ENCODE measurements at places on chromosomes 2 and 18.

DNA sequence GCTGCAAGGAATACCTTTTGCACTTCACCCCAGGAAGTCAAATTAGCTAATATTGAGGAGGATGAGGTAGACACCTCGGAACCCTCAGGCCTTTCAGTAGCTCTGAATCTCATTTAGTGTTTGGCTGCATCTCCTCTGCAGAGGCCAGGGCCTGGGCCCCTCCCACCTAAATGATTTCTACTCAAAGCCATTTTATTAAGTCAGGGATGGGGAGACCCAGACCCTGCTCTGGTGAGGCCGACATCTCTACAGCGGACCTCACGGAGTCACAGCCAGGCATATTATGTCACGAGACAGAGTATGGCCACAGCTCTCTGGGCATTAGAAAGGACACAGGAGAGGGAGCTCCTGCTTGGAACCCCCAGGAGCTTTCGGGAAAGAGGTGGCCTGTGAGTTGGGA is 305.5 kb downstream of the ALK start:
- no peak for DNase-seq

DNA sequence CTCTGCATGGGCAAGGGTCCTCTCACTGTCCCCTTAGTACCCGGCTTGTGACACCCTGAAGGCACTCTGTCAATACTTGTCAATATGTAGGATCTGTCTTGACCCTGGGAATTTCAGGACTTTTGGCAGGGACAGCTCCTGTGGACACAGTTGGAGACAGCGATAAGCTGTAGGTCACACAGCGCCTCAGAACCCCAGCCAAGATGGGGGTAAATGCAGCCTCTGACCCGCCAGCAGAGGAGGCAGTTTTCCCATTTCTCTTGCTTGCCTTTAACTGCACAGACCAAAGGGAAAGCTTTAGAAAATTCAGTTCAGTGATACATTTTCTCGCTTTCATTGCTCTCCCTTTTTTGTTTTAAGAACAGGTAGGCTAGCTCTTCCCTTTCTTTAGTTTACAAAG is 54.8 kb upstream of the KLHL29 start:
- no peak for DNase-seq

DNA sequence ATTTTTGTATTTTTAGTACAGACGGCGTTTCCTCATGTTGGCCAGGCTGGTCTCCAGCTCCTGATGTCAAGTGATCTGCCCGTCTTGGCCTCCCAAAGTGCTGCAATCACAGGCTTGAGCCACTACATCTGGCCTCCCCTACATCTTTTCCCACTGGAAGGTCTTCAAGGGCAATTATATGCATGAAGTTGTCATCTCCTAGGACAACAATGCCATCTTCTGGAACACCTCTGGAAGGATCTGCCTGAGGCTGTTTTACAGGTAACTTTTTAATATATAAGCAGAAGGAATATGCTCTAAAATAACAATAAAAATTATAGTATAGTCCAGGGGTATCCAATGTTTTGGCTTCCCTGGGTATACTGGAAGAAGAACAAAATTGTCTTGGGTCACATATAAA is 321.4 kb downstream of the AFF3 start:
- peak; percentile 39 for DNase-seq

GRCh38 chr2:236014408-236015131 is 153.6 kb downstream of the GBX2 start:
- no peak for DNase-seq

DNA sequence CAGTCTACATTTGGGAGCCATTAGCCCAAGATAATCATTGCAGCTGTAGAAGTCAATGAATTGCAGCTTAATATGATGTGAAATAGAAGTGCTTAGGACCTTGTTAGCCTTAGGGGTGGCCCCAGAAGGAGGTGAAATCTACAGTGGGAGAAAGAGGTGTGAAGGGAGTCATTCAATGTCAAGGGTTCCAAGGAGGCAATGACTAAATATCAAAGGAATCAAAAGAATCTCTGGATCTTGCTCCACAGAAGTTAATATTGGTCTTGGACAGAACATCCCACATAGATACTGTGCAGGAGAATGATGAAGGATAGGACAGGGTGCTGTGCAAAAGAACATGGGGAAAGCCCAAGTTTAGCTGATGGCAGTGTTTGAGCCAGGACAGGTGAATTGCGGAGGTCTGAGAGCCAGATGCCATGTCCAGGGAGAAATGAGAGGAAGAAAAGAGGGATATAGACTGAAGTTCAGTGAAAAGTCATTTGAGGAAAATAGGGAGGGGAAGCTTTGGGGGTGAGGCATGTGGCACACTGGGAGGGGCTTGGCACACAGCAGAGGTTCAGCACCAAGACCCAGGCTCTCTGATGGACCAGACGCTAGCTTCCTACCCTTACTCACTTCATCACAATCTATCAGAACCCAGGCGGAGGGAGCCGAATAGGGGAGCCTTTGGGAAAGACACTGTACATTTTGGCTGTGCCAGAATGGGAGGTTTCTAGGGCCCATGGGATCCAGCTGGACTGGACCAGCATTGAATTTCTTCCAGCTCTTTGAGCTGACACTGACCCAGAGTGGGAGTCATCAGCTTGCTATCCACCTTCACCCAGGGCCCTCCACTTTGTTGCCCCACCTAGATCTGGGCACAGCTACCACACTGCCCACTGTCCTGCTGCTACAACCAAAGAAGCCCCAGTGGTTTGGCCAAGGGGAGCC is 2.2 kb downstream of the IL1F10 start:
- DNase-seq: no peak

DNA sequence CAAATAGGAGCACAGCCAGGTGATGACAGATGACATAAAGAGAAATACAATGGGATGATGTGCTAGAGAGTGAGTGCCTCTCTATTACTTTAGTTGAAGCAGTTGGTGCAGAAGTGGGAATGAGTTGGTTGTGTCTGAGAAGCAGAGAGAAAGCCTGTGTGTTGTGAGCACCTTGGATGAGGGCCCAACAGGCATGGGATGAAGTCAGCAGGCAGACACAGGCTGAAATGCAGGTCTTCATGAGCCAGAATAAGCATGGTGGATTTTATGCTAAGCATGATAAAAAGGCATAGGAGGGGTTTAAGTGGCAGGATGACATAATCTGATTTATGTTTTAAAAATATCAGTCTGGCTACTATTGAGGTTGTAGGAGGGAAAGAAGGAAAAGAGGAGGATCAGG is 71.5 kb downstream of the KLHL14 start:
- no peak for DNase-seq

GRCh38 chr18:36526611-36527010 is 229.1 kb downstream of the FHOD3 start:
- DNase-seq: no peak

DNA sequence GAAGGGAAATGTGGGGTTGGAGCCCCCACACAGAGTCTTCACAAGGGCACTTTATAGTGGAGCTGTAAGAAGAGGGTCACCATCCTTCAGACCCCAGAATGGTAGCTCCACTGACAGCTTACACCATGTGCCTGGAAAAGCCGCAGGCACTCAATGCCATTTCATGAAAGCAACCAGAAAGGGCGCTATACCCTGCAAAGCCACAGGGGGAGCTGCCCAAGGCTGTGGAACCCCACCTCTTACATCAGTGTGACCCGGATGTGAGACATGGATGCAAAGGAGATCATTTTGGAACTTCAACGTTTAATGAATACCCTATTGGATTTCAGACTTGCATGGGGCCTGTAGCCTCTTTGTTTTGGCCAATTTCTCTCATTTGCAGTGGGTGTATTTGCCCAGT is 694.7 kb downstream of the CBLN2 start:
- DNase-seq: no peak

GRCh38 chr2:69514406-69514805 is 77.2 kb upstream of the NFU1 start:
- no peak for DNase-seq

GRCh38 chr2:217103752-217104545 is 244.1 kb upstream of the TNP1 start:
- DNase-seq: no peak

GRCh38 chr2:160328811-160329527 is 128.9 kb upstream of the ITGB6 start:
- no peak for DNase-seq

- DNase-seq: no peak
Observed at GRCh38 chr18:75164479-75164878, 44.5 kb downstream of the PTGR3 start.

DNA sequence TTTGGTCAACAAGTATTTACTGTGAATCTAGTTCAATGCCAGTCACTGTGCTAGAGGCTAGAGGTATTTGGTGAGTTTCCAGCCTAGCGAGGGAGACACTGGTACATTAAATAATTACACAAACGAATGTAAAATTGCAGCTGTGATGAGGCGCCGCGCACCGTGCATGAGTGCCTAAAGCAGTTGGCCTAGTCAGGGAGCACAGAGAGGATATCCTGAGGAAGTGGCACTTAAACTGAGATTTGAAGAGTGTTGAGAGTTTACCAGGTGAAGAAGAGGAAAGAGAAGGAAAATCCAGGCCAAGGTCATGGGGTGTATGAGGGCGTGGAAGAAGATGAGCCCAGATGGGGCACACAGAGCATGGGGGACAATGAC is 157.6 kb upstream of the NDUFV2 start:
- DNase-seq: no peak

DNA sequence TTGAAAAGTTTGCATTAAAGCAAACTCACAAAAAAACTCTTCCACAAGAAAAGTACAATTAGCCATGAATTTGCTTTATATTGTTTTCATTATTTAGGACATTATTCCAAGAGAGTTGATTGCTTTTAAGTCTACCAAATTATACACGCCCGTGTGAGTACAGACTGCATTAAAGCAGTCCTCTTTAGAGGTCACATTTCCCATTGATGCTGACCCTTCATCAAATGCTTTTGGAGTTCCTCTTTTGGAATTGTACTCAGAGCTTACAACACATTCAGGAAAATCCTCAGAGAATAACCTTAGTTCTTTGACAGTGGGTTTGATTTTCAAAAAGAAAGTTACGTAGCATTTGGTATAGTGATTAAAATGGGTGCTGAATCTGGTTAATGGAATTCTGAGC is 256.1 kb downstream of the CDH2 start:
- no peak for DNase-seq

- DNase-seq: peak; percentile 12
Observed at GRCh38 chr2:161208527-161209139, 48.4 kb downstream of the TANK start.

- DNase-seq: no peak
Observed at GRCh38 chr2:119707117-119708087, 28.4 kb downstream of the TMEM177 start.

- no peak for DNase-seq
Observed at GRCh38 chr18:58515175-58515775, 113.6 kb downstream of the ALPK2 start.

DNA sequence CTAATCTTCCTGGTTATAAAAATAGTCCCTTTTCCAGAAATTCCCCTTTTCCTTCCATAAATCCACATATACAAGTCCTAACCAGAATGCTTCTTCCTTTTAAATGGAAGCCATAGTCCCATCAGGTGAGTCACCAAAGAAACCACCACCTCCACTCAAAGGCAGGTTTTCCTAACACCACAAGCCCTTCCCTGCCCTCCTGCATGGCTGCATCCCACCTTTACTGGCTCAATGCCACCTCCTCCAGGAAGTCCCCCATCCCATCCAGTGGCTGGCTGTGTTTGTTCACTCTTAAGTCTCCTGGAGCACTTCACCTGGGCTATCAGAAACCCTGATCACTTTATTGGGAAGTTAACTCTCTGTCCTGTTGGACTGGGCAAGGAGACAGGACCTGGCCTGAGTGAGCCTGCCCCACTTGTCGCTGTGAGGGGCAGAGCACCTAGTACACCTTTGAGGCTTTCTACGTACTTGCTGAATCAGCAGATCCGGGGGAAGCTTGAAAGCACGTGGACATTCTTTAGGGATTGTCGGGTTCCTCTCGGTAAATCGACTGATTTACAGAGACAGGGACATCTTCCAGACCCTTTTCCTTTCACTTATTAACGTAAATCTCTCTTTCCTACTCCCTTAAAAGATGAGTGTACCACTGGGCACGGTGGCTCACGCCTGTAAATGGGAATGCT is 71.0 kb downstream of the NGEF start:
- DNase-seq: no peak

GRCh38 chr2:40043641-40044040 is 264.6 kb upstream of the THUMPD2 start:
- DNase-seq: no peak

GRCh38 chr18:78773819-78774218 is 205.8 kb upstream of the SALL3 start:
- no peak for DNase-seq

- no peak for DNase-seq
Observed at GRCh38 chr18:51513517-51513916, 316.0 kb upstream of the MEX3C start.

DNA sequence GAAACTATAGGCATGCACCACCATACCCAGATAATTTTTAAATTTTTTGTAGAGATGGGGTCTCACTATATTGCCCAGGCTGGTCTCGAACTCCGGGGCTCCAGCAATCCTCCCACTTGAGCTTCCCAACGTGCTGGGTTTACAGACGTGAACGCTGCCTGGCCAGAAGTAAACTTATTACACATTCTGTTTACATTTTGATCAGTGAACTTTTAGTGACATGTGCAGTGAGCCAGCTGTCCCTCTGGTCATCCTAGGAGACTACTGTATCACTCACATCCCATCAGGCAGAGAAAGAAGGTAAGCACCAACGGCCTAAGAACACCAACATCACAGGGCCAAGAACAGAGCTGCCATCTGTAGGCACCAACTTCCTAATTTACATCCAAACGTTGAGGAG is 22.2 kb downstream of the NDUFA10 start:
- no peak for DNase-seq

DNA sequence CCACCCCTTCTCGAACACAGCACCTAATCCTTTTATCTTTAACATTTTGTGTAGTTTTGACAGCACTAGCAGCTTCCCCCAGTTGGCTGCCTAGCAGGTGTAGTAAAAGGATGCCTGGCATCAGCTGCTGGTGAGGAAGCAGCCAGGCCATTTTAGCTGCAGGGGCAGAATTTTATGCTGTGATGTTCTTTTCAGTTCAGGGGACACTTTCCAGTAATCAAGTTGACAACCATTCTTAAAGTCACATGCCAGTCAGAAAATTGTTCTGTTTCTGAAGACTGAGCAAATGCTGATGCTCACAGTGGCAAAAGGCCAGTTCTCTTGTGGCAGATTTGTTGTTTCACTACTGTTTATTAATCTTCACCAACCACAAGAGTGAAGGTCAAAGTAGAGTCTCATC is 570.8 kb downstream of the CCDC85A start:
- no peak for DNase-seq

- no peak for DNase-seq
Observed at GRCh38 chr18:79332646-79333045, 63.1 kb upstream of the NFATC1 start.

DNA sequence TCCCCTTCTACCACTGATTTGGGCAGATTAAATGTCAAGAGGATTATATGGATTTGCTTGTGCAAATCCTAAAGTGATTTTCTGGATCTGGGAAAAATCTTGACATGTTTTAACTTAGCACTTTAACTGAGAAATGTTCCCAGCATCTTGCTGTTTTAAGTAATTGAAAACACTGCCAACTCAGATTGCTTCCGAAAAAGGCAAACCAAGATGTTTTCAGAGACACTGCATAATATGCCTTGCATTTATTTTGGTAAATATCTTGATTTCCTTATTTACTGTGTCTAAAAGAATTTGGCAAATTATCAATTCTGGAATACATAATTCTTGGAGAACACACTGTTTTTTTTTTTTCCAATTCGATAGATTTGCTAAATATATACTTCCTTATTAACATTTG is 385.0 kb upstream of the FAM98A start:
- DNase-seq: no peak

GRCh38 chr2:7032371-7032770 is 115.2 kb downstream of the RNF144A start:
- DNase-seq: no peak
